ENCODE measurements at places on chromosomes 6 and 20. TPM values are rescaled to one million over a fixed set of nuclear protein-coding genes. Genes with fewer than 3 reads are reported as not detected.

DNA sequence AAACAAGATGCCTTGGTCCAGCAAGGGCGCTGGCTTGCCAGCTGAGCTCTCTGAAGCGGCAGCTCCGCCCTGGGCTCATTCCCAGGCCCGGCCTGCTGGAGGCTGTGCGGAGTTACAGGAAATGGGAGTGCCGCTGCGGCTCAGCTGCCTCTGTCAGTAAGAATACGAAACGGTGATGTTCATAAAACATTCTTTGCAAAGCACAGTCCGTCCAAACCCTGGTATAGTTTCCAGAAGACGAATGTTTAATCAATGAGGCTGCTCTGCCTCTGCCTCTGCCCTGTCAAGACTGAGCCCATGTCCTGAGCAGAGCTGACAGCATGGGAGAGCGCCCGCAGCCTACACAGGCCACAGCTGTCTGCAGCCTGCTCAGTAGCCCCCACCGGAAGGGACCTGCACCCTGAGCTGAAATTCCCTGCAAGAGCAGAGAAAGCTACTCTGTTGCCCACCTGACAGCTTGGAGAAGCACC lies 153.3 kb upstream of the SNX9 start:
- H3K36me3 ChIP-seq = no peaks in the 10 kb centered on the region
- no peak overlapping the region for H3K27ac ChIP-seq
- peaks cover 17% of the 10 kb centered on the region for H3K4me1 ChIP-seq
- peak; percentile 78 for DNase-seq
- H3K27me3 ChIP-seq = no peaks in the 10 kb centered on the region

Gene NRN1
- total RNA-seq = 0.74 TPM

DNA sequence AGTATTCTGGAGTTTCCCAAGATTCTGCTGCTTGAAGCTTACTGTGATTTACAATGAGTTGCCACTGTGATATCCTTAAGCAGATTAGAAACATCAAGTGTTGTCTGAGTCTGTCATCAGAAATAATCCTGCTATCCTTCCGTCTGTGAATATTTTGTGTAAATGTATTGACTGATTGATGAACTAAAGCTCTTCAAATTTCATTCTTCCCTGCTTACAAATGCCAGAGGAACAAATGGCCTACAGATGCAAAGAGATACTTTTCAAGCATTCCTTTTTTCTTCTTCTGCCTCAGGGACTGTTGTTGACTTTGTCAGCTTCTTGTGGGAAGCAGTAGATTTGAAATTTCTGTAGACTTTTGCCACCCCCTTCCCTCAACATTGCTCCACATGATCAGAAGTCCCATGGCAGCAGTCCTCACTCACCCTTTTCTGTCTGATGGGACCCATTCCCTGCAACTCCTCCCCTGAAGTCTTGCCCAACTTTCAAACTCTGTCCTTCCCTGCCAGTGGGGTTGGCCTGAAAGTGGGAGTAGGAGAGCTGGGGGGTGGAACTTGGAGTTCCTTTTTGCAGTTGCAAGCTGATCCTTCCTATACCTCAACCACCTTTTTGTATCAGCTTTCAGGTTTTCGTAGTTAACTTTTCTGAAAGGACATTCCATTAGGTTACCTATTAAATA lies 38.5 kb upstream of the MLIP start:
- no peaks in the 10 kb centered on the region for H3K4me1 ChIP-seq
- H3K27ac ChIP-seq = no peak overlapping the region
- no peaks in the 10 kb centered on the region for H3K36me3 ChIP-seq
- no peak overlapping the region for H3K4me3 ChIP-seq
- no peak for DNase-seq
- no peaks in the 10 kb centered on the region for H3K27me3 ChIP-seq

Gene FRK
- total RNA-seq = 0.11 TPM

GRCh38 chr6:64477391-64477790 lies 841.8 kb downstream of the PHF3 start:
- H3K27me3 ChIP-seq = no peaks in the 10 kb centered on the region
- no peaks in the 10 kb centered on the region for H3K36me3 ChIP-seq
- H3K27ac ChIP-seq = no peak overlapping the region
- peaks cover 7% of the 10 kb centered on the region for H3K4me1 ChIP-seq
- no peak for DNase-seq

Gene ADGRF1
- not detected for total RNA-seq

- no peak overlapping the region for H3K27ac ChIP-seq
- H3K27me3 ChIP-seq = no peaks in the 10 kb centered on the region
- no peak for DNase-seq
- H3K4me1 ChIP-seq = peaks cover 18% of the 10 kb centered on the region
- no peak overlapping the region for H3K4me3 ChIP-seq
These were observed 102.3 kb downstream of the RPP40 start for GRCh38 chr6:4901386-4902061.

- H3K4me1 ChIP-seq = no peaks in the 10 kb centered on the region
- no peak overlapping the region for H3K27ac ChIP-seq
- DNase-seq = no peak
- H3K4me3 ChIP-seq = no peak overlapping the region
These were observed 482.8 kb upstream of the SULF2 start for GRCh38 chr20:48267860-48268633.

- no peak overlapping the region for H3K27ac ChIP-seq
- H3K27me3 ChIP-seq = peaks cover 5% of the 10 kb centered on the region
- no peak for DNase-seq
- no peaks in the 10 kb centered on the region for H3K4me1 ChIP-seq
- H3K36me3 ChIP-seq = no peaks in the 10 kb centered on the region
- H3K4me3 ChIP-seq = no peak overlapping the region
These were observed 49.1 kb downstream of the GCLC start for GRCh38 chr6:53495506-53496499.

Gene CLVS2
- total RNA-seq = 1.8 TPM

Gene NKAIN4
- total RNA-seq = 9.7 TPM

GRCh38 chr20:33127422-33128097 lies 40.4 kb upstream of the BPIFA2 start:
- DNase-seq = peak; percentile 12
- H3K27me3 ChIP-seq = no peaks in the 10 kb centered on the region
- H3K4me1 ChIP-seq = peaks cover 10% of the 10 kb centered on the region
- H3K4me3 ChIP-seq = no peak overlapping the region

DNA sequence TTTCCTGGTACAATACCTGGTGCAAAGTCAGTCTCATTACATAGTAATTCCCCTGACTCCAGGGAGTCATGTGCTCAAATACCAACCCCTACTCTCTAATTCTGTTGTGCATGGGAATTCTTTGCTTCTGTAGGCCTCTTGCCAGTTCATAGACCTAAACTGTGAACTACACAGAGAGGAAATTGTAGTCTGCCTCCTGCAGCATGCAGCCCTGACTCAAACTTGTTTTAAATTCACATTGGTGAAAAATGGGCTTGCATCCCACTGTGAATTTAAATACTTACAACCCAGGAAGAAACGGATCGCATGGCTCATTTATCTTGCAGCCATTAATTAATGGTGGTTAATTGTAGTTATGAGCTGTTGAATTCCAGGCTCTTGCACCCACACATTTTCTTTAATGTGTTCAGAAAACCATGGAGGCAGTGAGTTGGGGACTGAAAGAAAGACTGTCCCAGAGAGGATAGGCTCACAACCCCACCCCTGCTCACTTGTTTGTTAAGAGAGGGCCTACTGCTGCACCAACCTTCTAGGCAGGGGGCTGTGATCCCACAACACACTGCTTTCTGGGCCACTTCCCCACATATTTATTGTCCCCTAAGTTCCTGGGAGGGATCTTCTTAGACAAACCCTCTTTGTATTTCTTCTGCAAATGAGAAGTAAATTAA lies 579.1 kb downstream of the DHX35 start:
- no peak overlapping the region for H3K27ac ChIP-seq
- no peak overlapping the region for H3K4me3 ChIP-seq
- DNase-seq = no peak
- no peaks in the 10 kb centered on the region for H3K27me3 ChIP-seq

Gene NHLRC1
- total RNA-seq = not detected

GRCh38 chr20:43926287-43927050 lies 11.8 kb downstream of the TOX2 start:
- no peak overlapping the region for H3K4me3 ChIP-seq
- H3K4me1 ChIP-seq = no peaks in the 10 kb centered on the region
- no peaks in the 10 kb centered on the region for H3K36me3 ChIP-seq
- H3K27ac ChIP-seq = no peak overlapping the region
- H3K27me3 ChIP-seq = no peaks in the 10 kb centered on the region

Gene CRISP3
- not detected for total RNA-seq

DNA sequence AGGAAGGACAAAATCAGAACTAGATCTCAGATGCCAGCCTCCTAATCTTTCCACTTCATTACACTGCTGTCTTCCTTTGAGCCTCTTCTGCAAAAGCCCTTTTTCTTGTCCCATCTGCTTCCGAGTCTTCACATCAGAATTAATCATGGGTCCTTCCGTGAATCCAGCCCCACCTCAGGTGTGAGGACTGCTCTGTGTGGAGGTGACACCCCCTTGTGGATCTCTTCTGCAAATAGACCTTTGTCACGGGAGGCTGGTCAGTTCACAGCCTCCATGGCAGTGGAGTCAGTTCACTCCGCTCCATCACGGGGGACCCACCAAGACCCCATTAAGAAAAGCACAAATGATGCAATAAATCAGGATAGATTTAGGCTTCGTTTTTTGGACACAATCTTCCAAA lies 171.1 kb downstream of the ADAT2 start:
- no peaks in the 10 kb centered on the region for H3K4me1 ChIP-seq
- no peak overlapping the region for H3K4me3 ChIP-seq
- no peaks in the 10 kb centered on the region for H3K27me3 ChIP-seq
- no peaks in the 10 kb centered on the region for H3K36me3 ChIP-seq

- no peak for DNase-seq
- no peaks in the 10 kb centered on the region for H3K36me3 ChIP-seq
- no peak overlapping the region for H3K27ac ChIP-seq
- H3K4me3 ChIP-seq = no peak overlapping the region
- no peaks in the 10 kb centered on the region for H3K27me3 ChIP-seq
- no peaks in the 10 kb centered on the region for H3K4me1 ChIP-seq
These were observed 861.3 kb downstream of the QKI start for GRCh38 chr6:164275773-164276172.

GRCh38 chr6:146582857-146583256 lies 15.9 kb upstream of the ADGB start:
- H3K4me3 ChIP-seq = no peak overlapping the region
- no peak overlapping the region for H3K27ac ChIP-seq
- H3K4me1 ChIP-seq = no peaks in the 10 kb centered on the region
- no peak for DNase-seq

DNA sequence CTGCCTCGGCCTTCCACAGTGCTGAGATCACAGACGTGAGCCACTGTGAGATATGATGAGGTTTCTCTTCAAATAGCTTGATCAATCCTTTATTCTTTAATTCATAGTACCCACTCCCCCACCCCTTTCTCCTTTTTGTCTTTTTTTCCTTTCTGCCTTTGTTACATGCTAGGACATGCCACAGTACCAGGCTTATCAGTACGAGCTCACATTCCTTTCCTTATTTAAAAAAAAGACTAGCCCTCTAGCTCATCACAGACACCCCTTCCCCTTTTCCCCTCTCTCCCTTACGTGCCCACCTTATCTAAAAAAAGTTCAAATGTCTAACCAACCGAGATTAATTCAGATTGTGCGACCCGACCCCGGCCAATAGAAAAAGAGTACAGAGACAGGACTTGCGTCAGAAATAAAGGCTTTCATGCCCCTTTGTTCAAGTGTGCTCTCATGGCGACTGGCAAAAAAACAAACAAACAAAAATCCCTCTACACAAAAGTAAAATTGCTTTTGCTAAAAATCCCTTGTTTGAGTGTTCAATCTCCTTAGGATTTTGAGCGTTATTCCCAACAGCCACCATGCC lies 49.2 kb downstream of the MRAP2 start:
- no peaks in the 10 kb centered on the region for H3K36me3 ChIP-seq
- H3K27ac ChIP-seq = no peak overlapping the region
- peaks cover 17% of the 10 kb centered on the region for H3K4me1 ChIP-seq
- H3K4me3 ChIP-seq = no peak overlapping the region
- DNase-seq = peak; percentile 65
- no peaks in the 10 kb centered on the region for H3K27me3 ChIP-seq

DNA sequence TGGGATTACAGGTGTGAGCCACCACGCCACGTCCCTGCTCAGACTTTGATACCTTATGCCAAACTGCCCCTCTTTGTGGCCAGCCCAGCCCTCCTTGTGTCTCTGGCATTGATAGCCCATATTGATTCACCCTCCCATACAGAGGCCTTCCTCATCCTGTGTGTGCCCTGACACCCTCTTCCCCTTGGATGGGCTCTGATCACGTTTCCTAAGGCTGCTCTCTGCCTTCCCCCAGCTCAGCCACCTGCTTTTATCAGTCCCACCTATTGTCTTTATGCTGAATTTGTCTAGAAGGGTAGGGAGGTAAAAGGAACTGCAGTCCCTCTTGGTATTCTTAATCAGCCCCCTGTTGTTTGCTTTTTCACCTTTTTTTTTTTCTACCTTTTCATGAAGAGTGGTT lies 95.9 kb downstream of the CDKAL1 start:
- H3K36me3 ChIP-seq = no peaks in the 10 kb centered on the region
- DNase-seq = peak; percentile 17
- H3K27me3 ChIP-seq = no peaks in the 10 kb centered on the region
- H3K27ac ChIP-seq = no peak overlapping the region
- H3K4me3 ChIP-seq = no peak overlapping the region

Gene F13A1
- total RNA-seq = 3.6 TPM

DNA sequence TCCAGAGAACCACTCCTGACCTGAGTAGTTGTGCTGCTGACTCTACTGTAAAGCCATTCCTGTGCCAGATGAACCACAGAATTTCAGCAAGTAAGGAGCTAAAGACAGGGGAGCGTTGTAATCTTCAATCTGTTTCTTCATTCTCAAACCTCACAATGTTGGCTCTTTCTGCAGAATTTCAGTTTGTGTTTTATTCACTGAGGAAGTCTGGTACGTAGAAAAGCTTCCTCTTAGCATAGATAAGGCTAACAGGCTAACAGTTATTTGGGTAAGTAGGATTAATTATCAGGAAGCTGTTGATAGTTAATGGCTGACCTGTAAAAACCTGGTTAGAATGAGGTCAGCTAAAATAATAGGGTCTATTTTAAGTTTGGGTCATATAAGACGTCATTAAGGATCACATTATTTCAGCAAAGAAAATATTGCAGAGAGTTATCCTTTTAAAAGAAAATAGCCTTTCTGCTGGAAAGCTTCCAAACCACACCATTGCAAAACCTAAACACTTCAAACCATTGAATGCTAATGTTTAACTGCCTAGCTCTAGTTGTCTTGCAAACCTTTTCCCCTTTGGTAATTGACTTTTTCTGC lies 14.1 kb upstream of the TENT5A start:
- H3K27me3 ChIP-seq = no peaks in the 10 kb centered on the region
- no peak overlapping the region for H3K27ac ChIP-seq
- H3K4me3 ChIP-seq = no peak overlapping the region
- DNase-seq = no peak
- peaks cover 6% of the 10 kb centered on the region for H3K4me1 ChIP-seq

DNA sequence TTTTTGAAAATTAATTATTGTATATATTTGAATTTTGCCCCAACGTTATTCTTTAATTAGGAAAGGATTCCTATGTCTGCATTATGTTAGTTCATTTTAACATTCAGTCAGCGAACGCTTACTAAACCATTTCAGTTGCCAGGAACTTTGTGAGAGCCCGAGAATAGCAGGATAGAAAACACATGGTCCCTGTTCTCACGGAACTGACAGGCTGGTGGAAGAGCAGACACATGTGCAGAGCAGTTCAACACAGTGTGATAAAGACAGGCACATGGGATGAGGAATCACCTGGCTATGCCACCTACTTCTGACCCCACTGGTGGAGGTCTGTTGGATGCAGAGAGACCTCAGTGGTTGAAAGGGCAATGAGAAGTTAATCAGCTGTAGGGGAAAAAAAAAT lies 367.2 kb downstream of the EPM2A start:
- no peaks in the 10 kb centered on the region for H3K27me3 ChIP-seq
- no peak overlapping the region for H3K27ac ChIP-seq
- no peaks in the 10 kb centered on the region for H3K36me3 ChIP-seq
- no peak overlapping the region for H3K4me3 ChIP-seq

Gene TMEM14B
- total RNA-seq = 138 TPM

- DNase-seq = no peak
- H3K27me3 ChIP-seq = no peaks in the 10 kb centered on the region
- no peak overlapping the region for H3K27ac ChIP-seq
- H3K36me3 ChIP-seq = peaks cover 7% of the 10 kb centered on the region
These were observed 28.7 kb downstream of the MYB start for GRCh38 chr6:135209803-135210202.
